ENCODE measurements at places on chromosomes 2 and 18.
A peak's percentile ranks its signal among the peaks of the same experiment; 100 is the strongest.

- DNase-seq, result no peak
Measured at GRCh38 chr2:38154395-38154794, 78.4 kb upstream of the CYP1B1 start.

DNA sequence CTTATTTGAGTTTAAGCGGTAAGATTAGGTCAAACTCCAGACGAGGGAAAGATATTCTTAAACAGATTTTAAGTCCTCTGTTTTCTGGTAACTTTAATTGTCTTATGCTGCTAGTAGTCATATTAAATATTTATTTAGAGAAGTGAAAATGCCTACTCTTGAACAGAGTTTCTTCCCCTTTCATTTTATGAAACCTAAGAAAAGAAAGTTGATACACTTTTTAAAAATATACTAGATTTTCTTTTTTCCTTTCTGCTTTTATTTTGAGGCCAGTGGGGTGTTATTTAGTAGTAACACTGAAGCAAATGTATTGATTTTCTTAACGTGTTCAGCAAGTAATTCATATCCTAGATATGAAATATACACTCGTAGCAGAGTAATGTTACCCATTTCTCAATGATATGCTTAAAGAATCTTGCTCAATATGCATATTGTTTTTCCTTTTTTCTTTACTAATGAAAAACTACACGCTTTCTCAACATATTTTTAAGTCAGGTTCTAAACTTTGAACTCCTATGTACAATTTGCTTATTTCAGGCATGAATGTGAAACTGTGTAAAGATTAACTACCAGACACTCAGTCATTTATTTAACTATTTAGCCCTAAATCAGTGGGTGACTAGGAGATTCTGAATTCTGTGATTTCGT is 691 bp downstream of the KYNU start:
- DNase-seq, result no peak

DNA sequence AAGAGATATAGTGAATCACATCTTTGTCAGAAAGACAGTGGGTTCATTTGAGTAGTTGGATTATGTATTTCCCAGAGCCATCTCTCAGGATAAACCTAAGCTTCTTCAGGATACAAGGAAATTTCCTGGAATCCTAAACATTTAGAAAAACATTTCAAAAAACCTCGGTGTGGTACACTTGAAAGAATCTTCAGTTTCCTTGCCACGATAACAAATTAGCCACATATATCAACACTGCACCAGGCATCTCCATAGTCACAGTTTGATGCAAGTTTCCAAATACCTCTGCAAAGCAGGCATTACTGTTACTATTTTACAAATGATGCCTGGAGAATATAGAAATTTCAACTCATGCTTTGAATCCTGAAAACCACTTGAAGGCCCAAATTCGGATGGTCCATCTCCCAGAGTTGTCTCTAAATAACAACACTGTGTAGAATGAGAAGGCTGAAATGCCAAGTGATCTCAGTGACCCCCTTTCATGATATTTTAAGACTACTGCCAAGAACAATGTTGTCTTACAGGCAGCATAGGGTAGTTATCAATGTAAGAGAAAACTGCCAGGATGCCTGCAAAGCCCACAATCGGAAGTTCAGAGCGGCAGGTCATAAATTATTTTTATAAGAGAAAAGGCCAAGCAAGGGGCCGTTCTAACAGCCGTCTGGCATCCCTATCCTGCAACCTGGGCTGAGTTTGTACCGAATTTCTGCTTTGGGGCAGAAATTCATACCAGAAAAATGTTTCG is 307.9 kb downstream of the TXNL1 start:
- no peak for DNase-seq

DNA sequence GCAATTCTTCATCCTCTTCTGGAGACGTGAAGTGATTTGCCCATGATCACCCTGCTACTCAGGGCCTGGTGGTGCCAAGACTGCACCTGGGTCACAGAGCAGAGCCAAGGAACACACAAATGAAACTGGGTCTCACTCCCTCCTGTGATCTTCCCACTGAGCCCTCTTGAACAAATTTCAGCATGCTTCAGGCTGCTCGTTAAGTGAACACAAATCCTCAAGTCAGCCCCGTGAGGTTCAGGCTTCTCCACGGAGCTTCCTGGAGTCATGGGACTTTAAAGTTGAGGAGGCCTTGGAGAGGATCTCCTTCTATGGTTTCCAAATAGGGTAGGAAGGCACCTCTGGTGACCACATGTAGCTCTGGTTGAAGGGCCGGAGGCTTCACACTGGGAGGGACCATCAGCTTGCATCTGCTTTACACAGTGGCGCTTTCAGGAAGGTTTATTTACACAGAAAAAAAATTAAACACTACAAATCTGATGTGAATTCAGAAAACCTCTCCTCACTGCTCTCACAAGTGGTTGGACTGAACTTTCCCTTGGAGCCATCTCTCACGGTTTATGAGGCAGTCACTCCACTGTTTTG is 255.4 kb downstream of the LOXHD1 start:
- DNase-seq, result no peak

DNA sequence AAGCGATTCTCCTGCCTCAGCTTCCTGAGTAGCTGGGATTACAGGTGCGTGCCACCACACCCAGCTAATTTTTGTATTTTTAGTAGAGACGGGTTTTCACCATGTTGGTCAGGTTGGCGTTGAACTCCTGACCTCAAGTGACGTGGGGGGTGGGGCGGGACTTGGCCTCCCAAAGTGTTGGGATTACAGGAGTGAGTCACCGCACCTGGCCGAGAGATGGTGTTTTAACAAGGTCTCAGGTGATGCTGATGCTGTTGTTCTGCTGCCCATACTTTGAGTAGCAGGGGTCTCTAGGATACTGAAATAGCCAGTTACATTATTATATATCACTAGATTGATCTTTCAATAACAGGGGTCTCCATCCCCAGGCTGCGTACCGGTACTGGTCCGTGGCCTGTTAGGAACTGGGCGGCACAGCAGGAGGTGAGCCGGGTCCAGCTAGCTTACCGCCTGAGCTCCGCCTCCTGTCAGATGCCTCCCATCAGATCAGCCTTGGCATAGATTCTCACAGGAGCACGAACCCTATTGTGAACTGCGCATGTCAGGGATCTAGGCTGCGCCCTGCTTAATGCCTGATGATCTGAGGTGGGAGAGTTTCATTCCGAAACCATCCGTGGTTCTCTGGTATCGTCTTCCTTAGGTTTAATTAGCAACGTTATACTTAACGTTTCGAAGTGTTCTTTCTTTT is 48.3 kb upstream of the SLC38A11 start:
- DNase-seq, result no peak

GRCh38 chr2:216082805-216083204 is 1.1 kb downstream of the TMEM169 start:
- peak; percentile 20 for DNase-seq

DNA sequence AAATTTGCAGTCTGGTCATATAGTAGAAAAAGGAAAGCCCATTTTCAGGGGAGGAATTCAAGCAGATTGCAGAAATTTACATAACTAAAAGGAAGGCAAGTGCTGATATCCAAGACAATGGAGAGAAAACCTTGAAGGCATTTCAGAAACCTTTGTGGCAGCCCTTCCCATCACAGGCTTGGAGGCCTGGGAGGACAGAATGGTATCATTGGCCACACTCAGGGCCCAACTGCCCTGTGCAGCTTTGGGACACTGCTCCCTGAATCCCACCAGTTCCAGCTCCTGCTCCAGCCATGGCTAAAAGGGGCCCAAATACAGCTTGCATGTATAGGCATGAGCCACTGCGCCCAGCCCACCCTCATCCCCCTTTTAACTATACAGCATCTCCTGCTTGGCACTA is 81.1 kb upstream of the NYAP2 start:
- no peak for DNase-seq

DNA sequence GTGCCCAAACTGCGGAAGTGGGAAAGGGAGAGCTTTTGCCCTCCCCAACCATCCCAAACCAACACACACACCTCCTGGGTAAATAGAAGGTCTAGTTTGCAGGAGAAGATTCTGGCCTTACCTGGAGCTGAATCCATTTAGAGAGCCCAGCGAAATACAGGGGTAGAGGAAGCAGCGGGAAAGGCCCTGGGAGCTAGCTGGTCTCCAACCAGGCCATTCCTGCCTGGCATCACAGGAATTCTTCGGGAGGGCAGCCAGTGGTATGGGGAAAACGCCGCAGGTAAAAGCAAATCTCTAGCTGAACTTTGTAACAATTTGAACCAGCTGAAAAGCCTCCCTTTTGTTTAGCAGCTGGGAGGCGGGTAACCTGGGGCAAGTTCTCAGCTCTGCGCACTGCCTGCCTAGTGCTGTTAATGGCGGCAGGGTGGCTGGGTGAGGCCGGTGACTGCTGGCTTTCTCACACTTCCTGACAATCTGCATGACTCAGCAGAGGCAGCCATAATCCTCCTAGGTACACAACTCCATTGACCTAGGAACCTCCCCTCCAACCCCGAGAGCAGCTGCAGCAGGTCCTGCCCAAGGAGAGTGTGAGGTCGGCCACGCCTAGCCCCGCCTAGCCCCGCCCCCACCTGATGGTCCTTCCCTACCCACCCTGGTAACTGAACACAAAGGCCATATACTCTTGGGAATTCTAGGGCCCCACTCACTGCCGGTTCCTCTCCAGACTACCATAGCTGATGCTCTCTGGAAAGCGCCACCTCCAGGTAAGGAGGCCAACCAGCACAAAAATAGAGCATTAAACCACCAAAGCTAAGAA is 483.8 kb upstream of the REG3G start:
- DNase-seq, result no peak

DNA sequence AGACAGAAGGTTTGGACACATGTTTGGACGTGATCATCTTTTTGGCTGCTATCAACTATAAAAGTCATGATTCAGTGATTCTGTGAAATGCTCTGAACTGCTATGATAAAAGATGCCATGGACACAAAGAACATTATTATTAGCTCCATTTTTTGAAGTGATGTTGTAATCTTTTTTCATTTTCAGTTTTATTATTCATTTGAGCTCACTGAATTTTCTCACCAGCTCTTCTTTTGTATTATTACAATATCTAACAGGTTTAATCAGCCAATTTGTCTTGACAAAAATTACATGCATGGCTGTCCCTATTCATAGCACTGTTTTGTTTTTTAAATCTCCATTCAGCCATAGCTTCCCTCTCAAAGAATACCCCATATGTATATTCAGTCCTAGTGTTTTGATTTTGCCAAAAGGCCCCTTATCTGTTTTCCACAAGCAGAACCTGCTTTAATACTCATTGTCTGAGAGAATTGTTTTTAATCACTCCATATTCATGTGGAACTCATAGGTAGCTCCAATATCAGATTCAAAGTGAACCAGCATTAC is 314.0 kb upstream of the FAM98A start:
- no peak for DNase-seq
